Activated gamma-delta T cell treated with Interleukin-2 at 50 U/mL for 16 hours (primary cell): ENCODE measurements at places on chromosomes 2 and 18.

DNA sequence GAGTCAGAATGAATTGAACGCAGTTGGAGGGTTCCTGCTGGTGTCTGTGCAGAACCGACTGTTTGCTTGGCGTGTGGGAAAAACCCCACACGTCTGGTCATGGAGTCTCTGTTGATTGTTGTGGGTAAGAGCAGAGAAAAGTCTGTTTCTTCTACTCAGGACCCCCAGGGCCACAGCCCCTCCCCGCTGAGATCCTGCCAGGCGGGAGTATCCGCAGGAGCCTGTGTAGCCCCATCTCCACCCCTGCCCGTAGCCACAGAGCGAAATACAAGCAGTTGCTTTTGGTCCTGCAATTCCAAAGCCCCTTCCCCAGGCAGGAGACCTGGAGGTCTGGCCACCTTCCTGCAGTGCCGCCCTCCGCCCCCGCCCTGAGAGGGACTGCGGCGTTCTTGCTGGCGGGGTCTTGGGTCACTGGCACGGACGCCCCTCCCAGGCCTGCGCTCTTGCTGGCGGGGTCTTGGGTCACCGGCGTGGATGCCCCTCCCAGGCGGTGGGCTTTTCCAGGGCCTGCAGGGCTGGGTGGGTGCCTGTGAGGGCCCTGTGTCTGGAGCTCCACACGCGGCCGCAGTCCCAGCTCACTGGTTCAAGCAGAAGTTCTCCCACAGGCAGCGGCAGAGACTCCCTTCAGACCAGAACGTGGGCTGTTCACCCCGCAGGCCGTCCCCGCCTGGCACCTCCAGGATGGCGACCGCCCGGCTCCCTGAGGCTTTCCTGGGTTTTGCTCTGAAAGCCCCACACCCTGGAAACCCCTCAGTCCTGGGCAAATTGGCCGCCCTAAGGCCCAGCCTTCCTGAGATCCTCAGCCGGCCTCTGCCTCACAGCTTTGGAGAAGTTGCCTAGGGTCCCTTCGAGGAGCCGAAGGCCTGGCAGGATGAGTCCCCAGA, 76.0 kb upstream of the CTDP1 start:
- DNase-seq, result no peak

DNA sequence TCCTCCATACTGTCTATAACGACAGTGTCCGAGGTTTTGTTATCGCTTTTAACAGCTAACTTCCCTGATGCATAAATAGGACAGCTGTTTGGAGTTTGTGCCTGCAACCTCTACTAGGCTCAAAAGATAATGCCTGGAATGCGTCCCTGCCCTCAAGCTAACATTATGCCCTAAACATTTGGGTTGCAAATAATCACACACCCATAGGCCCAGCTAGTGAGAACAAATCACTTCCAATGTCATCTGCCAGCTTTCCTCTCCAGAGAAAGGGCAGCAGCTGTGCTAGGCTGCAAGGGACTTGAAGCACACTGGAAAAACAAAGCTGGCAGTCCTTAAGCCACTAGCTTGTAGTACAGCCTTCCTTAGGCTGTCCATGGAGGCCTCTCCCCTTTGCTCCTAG, 201.8 kb upstream of the LYPD1 start:
- DNase-seq, result no peak

DNA sequence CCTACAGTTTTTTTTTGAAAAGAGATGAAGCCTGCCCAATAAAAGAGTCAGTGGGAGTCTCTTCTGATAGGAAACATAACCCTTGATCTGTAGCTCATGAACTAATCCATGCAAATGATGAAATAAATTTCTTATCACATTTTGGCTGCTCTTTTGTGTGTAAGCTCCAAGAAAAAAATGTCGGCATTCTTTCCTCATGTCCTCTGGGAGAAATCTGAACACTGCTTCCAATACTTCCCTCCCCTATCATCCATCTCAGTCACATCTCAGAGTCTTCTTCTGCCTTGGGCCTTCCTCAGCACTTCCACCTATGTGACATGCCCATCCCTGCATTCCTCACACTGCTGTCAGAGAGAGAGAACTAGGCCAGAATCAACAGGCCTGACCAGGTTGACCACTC, 395.7 kb upstream of the ST6GAL2 start:
- no peak for DNase-seq

- no peak for DNase-seq
These were observed 185.1 kb downstream of the NOL4 start for GRCh38 chr18:34039611-34040010.

DNA sequence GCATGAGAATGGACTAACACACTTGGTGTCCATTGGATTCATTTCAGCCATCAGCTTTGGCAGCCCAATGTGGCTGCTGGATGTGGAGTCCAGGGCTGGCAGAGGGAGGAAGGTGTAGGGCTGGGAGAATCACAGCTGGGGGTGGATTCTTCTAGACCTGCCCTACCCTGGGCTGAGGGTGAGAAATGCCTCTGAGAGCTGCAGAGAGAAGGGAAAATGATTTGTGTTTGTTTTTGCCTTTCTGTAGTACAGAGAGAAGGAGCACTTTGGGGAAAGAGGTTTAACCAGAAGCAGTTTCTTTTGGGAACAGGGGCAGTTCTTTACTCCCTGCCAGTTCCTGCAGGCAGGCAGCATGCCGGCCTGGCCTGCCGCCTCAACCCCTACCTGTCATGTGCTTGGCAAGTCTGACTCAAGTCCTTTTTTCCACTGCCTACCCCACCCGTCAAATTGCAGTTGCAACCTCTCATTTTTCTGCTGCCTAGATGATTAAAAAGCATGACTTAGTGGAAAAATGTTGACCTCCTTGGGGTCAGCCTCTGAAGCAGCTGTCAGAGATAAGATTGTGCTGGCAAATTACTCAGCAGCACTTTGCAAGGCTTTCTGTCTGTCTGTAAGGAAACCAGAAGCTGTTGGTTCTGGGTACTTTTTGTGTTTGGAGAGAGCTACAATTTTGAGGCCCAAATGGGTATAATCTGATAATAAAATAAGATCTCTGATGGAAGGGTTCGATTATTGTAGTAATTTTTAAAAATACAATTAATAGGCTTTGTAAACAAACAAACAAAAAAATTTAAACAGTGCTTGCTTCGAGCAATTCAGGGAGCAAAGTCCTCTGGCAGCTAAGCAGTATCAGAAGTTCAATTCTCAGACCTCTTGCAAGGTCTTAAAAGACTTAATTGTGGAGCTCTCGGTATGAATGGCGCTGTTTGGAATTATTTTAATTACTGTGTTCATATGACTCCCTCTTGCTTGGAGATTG, 21.7 kb downstream of the LBH start:
- DNase-seq, result peak; percentile 42

- no peak for DNase-seq
These were observed 34.4 kb downstream of the ATP8B1 start for GRCh38 chr18:57768537-57769326.

GRCh38 chr2:162545254-162545653, 201.3 kb downstream of the GCA start:
- DNase-seq, result no peak

DNA sequence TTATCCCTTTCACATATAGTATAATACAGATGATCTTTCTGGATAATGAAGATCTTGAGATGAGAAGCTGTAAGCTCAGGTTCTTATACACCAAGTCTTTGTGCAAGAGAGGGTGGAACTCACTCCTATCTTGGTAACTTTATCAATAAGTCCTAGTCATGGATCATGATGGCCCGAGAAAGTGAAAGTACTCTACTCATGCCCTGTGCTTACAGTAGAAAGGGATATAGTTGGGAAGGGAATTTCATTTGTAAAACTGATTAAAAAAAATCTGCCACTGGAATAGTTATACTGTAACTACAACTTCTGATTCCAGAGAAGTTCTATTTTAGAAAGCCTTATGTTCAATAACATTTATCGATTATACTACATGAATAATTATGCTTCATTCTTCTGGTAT, 51.8 kb downstream of the MYO3B start:
- DNase-seq, result no peak

- no peak for DNase-seq
These were observed 5.0 kb downstream of the SFTPB start for GRCh38 chr2:85662899-85663593.

GRCh38 chr2:235050980-235051351, 99.1 kb downstream of the SH3BP4 start:
- no peak for DNase-seq
